ENCODE measurements at places on chromosomes 3 and 15. TPM values are rescaled to one million over a fixed set of nuclear protein-coding genes. Genes with fewer than 3 reads are reported as not detected.

- H3K27me3 ChIP-seq, result no peaks in the 10 kb centered on the region
- no peaks in the 10 kb centered on the region for H3K4me1 ChIP-seq
- H3K27ac ChIP-seq, result no peak overlapping the region
Observed at GRCh38 chr3:177306252-177306651, 109.0 kb upstream of the TBL1XR1 start.

Gene IQCH
- 2.5 TPM for total RNA-seq

DNA sequence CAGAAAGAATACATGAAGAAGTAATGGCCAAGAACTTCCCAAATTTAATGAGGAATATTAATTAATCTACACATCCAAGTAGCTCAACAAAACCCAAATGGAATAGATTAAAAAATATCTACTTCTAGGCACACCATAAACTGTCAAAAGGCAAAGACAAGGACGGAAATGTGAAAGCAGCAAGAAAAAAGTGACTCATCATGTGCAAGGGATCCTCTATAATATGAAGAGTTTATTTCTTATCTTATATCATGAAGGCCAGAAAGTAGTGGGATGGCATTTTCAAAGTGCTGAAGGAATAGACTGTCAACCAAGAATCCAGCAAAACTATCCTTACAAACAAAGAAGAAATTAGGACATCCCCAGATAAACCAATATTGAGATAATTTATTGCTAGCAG lies 73.9 kb upstream of the PRICKLE2 start:
- no peaks in the 10 kb centered on the region for H3K4me1 ChIP-seq
- H3K4me3 ChIP-seq, result no peak overlapping the region
- H3K36me3 ChIP-seq, result no peaks in the 10 kb centered on the region
- H3K27me3 ChIP-seq, result no peaks in the 10 kb centered on the region

DNA sequence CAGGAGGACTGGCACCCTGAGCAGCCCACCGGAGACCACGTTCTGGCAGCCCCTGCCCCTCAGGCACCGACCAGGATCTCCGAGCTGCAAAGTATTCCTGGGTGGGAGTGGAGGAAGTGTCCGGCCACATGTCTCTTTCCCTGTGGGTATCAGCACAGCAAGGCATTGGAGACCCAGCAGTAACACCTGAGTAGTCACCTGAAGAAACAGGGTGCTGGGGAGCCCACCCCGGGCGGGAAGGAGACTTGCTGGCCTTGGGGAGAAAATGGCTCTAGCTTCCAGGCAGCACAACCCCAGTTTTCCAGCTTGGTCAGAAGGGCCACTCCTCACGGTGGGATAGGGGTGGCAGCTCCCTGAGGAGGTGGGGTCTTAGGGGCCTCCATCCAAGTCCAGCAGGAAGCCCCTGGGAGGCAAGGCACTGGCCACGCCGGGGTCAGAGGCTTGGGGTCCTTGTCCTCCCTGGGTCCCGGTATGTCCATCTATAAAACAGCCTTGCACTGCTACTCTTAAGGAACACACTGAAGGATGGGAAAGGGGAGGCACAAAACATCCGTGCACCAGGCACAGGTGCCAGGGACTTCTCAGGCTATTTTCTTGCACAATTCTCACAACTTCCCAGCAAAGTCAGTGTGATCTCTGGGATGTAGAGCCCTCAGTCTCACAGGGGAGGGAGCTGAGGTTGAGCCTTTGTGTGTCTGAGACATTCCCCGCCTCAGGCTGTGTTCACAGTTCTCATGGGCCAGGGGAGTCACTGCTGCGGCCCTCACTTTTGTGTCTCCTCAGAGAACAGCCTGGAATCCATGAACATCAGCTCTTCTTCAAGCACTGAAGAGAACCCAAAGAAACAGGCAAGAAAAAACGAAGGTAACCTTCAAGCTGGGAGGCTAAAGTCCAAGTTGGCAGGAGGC lies 11.9 kb downstream of the CFAP100 start:
- H3K27me3 ChIP-seq, result peaks cover 24% of the 10 kb centered on the region
- no peak overlapping the region for H3K4me3 ChIP-seq
- no peaks in the 10 kb centered on the region for H3K36me3 ChIP-seq
- H3K4me1 ChIP-seq, result no peaks in the 10 kb centered on the region

DNA sequence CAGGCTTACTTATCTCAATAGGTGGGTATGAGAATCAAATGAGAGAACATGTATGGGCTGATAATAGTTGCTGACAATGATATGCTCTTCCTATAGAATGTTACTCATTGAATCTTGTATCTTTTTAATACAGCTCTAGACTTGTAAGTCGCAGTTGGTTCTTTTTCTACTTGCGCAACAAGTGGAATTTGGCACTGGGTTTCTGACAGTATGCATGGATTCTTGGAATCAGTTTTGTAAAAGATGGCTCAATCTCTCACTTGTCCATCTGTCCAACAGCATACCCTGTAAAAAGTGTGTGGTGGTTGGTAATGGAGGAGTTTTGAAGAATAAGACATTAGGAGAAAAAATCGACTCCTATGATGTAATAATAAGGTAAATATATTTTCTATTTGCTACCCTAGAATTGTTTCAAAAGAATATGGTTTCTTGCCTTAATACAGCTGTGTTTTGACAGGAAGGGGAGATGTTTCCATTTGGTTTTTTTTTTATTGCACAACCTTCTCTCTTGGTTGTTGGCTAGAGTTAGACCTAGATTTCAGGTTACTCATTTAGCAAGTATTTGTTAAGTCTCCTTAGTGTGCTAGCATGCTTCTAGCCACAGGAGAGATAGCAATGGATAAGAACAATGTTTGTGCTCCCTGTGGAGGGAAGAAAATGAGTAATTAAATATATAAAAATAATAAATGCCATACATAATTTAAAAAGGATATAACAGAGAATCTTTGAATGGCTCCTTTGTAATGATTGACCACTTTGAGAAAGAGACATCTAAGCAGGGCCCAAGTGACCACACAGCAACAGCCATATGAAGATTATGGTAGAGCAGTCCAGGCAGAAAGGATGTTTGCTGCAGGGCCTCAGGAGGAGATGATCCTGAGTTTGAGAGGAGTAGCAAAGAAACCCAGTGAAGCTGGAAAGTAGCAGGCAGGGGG lies 21.8 kb downstream of the ST3GAL6 start:
- H3K27me3 ChIP-seq, result no peaks in the 10 kb centered on the region
- no peaks in the 10 kb centered on the region for H3K36me3 ChIP-seq
- peaks cover 10% of the 10 kb centered on the region for H3K4me1 ChIP-seq
- peak; percentile 94 for DNase-seq

DNA sequence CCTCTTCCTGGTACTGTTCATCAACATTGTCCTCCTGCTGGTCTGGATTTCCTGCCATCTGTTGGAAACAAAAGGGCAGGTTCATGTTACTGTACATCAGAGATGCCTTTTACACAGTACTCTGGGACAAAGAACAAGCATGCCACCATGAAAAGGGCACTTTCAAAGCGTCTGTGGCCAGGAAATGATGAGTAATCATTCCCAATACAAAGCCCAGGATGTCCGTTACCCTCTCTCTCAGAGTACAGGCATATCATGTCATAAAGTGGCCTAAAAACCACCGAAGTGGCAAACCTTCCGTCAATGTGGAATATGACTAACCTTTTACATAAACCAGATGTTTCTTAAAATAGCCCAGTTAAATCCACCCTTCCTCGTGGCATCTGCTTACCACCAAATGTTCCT lies 71.2 kb downstream of the GOLIM4 start:
- peaks cover 3% of the 10 kb centered on the region for H3K4me1 ChIP-seq
- no peaks in the 10 kb centered on the region for H3K27me3 ChIP-seq
- H3K36me3 ChIP-seq, result peaks cover 33% of the 10 kb centered on the region
- peak overlapping the region; percentile 34 for H3K27ac ChIP-seq

DNA sequence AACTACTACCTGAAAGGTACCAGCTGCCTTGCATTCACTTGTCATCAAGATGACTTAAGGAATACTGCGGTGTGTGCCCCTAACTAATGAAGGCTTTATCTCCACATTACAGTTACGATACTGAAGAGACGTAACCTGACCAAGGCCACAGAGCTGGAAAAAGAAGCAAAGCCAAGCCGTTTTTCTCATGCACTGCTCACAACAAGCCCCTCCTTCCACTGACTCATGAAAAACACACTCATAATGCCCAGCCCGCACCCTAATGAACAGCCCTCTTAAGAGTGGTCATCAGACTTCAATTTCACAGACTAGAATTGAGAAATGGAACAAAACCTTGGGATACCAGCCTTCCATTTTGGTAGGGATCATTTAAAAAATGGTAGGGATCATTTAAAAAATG lies 11.6 kb downstream of the PSMD6 start:
- H3K36me3 ChIP-seq, result peaks cover 49% of the 10 kb centered on the region
- peaks cover 6% of the 10 kb centered on the region for H3K4me1 ChIP-seq
- H3K27ac ChIP-seq, result no peak overlapping the region
- H3K4me3 ChIP-seq, result no peak overlapping the region
- no peaks in the 10 kb centered on the region for H3K27me3 ChIP-seq
- peak; percentile 83 for DNase-seq

Gene LRRC31
- total RNA-seq, result not detected

DNA sequence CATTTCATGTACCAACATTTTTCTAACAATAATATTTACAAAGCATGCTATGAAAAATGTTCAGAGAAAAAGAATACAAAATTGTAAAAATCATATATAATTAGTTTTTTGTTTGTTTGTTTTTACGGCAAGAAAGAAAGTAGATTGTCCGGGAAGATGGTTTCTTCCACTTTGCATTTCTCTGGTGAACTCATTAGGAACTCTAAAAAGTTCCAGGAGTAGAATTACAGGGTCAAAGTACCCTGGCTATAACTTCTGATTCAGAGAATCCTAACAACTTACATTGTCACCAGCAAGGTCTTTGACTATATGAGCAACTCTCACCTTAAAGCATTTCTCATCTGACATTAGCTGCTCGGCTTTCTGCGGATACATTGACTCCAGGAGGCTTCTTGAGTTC lies 196.7 kb downstream of the PDE8A start:
- peaks cover 2% of the 10 kb centered on the region for H3K4me1 ChIP-seq
- H3K27ac ChIP-seq, result no peak overlapping the region
- peaks cover 9% of the 10 kb centered on the region for H3K27me3 ChIP-seq
- H3K4me3 ChIP-seq, result no peak overlapping the region
- DNase-seq, result no peak

Gene MOBP
- not detected for total RNA-seq

Gene CLEC3B
- 1.9 TPM for total RNA-seq

GRCh38 chr3:105876780-105877327 lies 8.0 kb upstream of the CBLB start:
- no peak overlapping the region for H3K27ac ChIP-seq
- H3K4me1 ChIP-seq, result peaks cover 3% of the 10 kb centered on the region
- no peaks in the 10 kb centered on the region for H3K27me3 ChIP-seq
- DNase-seq, result no peak
- no peaks in the 10 kb centered on the region for H3K36me3 ChIP-seq

Gene PTH1R
- 0.18 TPM for total RNA-seq

DNA sequence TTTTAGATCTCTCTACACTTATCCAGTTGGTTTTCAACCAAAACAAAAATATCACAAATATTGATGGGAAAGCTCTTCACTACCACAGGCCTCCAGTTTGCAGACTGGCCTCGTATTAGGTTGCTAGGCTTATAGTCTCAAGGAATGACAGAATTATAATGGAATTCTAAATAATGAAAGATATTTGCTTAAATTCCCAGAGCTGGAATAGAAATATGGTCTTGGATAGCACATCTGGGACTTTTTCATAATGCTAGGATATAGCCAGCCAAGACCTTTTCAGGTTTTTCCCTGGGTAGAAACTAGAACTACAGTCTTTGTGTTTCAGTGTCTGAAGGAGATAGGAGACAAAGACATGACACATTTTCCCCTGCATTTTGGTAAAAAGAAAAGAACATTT lies 121.9 kb upstream of the STAC start:
- DNase-seq, result no peak
- no peaks in the 10 kb centered on the region for H3K36me3 ChIP-seq

GRCh38 chr15:59174835-59175831 lies 31.5 kb upstream of the LDHAL6B start:
- H3K36me3 ChIP-seq, result peaks cover 20% of the 10 kb centered on the region
- H3K27ac ChIP-seq, result peak overlapping the region; percentile 59
- H3K4me3 ChIP-seq, result no peak overlapping the region
- H3K4me1 ChIP-seq, result peaks cover 12% of the 10 kb centered on the region
- DNase-seq, result peak; percentile 87

GRCh38 chr3:73228437-73228836 lies 167.0 kb downstream of the EBLN2 start:
- no peak overlapping the region for H3K27ac ChIP-seq
- no peaks in the 10 kb centered on the region for H3K27me3 ChIP-seq
- no peaks in the 10 kb centered on the region for H3K4me1 ChIP-seq
- DNase-seq, result no peak
- no peak overlapping the region for H3K4me3 ChIP-seq

DNA sequence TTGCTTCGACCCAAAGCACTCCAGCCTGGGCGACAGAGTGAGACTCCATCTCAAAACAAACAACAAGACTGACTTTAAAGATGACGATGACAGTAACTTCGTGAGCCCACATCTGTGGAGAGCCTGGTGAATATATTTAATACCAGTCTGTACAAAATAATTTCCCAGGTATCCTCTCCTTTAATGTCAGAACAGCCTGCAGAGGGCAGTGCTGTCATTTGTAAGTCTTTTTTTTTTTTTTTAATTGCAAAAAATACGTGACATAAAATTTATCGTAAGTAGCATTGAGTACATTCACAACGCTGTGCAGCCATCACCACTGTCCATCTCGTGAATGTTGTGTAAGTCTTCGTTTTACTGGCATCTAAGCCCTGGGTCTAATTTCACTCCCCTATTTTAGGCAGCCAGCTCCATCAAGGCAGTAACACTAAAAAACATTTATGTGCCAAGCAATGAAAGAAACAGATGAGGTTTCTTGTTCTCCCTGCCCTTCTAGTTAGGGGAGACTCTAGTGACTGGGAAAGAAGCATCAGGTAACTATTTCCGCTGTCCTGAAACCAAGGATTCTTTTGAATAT lies 1.4 kb downstream of the HTD2 start:
- peaks cover 6% of the 10 kb centered on the region for H3K4me1 ChIP-seq
- no peaks in the 10 kb centered on the region for H3K27me3 ChIP-seq

DNA sequence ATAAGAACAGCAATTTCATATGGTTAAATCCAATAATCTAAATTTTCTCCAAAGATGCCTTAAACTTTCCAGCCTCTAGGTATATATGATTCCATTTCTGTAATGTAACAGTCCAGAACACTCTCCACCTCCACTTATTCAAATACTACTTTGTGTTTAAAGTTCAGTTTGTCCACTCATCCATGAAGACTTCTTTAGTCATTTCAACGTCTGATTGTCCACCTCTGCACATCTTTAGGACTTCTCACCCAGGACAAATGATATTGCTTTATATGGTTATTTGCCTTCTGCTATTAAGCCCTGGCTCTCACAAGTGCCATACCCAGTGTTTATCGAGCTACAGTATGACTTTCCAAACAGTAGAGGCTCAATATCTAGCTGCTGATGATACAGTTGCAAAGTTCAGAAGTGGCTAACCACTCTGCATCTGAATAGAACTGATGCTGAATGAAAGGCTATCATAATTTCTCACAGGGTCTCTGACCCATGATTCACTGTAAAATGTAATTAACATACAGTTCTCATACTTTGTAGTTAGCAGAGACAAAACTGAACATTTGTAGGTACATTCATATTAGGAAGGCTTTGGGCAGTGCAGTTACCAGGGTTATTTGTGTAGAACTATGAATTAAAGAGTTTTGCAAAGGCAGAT lies 93.7 kb upstream of the MBNL1 start:
- H3K27me3 ChIP-seq, result no peaks in the 10 kb centered on the region
- H3K4me3 ChIP-seq, result no peak overlapping the region
- peak; percentile 46 for DNase-seq
- H3K4me1 ChIP-seq, result peaks cover 13% of the 10 kb centered on the region
- peak overlapping the region; percentile 48 for H3K27ac ChIP-seq
